Fibroblast of skin of scalp (primary cell): ENCODE measurements at places on chromosomes 5 and 9.
A peak's percentile ranks its signal among the peaks of the same experiment; 100 is the strongest.

DNA sequence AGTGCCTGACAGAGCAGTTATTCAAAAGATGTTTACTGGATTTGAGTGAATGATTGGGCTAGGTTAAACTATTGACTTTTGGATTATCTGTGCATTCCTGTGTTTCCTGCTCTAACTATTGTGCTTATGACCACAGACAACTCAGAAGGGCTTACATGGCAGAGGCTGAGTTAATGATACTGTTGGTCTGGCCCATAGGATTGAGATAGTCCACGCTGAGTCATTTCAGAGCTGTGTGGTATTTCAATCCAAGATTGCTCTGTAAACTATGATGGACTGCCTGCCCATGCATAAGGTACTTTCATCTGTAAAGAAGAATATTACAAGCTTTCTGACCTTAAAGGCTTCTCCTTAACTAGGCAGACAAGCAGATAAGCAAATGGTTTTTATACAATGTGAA, 49.1 kb upstream of the SLIT3 start:
- peak; percentile 82 for DNase-seq

DNA sequence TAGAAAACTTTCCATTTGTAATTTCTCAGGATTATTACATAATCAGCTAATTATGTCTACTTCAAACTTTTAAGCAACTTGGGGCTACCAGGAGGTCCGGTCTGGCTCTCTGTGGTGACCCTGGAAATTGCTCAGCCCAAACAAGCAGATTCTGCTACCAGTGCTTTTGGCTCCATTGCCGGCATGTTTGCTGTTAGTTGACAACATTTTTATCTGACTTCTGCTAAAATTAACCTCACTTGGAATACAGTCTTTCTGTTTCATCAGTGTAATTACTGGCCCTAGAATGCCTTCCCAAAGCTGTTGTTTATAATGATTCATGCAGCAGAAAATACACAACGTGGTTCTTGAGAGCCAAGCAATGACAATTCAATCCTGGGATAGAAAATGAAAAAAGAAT, 38.5 kb upstream of the FAM81B start:
- DNase-seq = no peak

DNA sequence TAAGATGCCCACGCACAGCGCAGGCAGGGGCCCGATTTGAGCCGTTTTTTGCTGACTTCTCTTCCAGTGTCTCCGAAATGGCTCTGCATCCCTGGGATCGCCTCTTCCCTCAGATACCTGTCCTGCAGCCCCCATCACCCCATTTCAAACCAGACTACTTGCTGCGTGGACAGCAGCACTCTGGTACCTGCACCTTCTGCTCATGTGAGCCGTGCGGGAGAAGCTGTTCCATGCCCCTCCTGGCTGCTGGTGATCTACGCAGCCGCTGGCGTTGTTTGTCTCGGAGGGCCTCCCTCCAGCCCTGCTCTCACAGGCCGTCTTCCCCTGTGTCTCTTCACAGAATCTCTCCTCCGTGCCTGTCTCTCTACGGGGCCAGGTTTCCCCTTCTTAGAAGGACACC, 13.4 kb downstream of the CEP72 start:
- no peak for DNase-seq

GRCh38 chr9:87389936-87390335, 107.7 kb upstream of the DAPK1 start:
- DNase-seq = peak; percentile 46

- DNase-seq = peak; percentile 39
Observed at GRCh38 chr9:131478421-131478868, 24.3 kb upstream of the POMT1 start.
